ENCODE measurements at places on chromosomes 3 and 15. TPM values are rescaled to one million over a fixed set of nuclear protein-coding genes. Genes with fewer than 3 reads are reported as not detected.

The CRABP1 gene
- total RNA-seq, result not detected

The SENP7 gene
- 47.6 TPM for total RNA-seq

The CDCP1 gene
- 7.1 TPM for total RNA-seq

The CAND2 gene
- 0.97 TPM for total RNA-seq

The STRC gene
- total RNA-seq, result 2.1 TPM

The TNFAIP8L3 gene
- total RNA-seq, result 0.17 TPM

The BSN gene
- total RNA-seq, result 0.08 TPM

The CCDC174 gene
- total RNA-seq, result 28.3 TPM

The STAC gene
- not detected for total RNA-seq

The MUC20 gene
- total RNA-seq, result 3.0 TPM

The EPM2AIP1 gene
- 26.8 TPM for total RNA-seq

The TRMT10C gene
- 22.8 TPM for total RNA-seq

The CPEB1 gene
- total RNA-seq, result 0.74 TPM

The SIN3A gene
- total RNA-seq, result 113 TPM

The LRRC31 gene
- not detected for total RNA-seq

The IL12A gene
- total RNA-seq, result 0.19 TPM

The COL6A5 gene
- not detected for total RNA-seq

The STAB1 gene
- 10.5 TPM for total RNA-seq

The RBMS3 gene
- 0.58 TPM for total RNA-seq

The NOX5 gene
- total RNA-seq, result not detected

The TM4SF18 gene
- total RNA-seq, result not detected

The GOLGA8K gene
- total RNA-seq, result 2.0 TPM

The RASGRF1 gene
- not detected for total RNA-seq

The SCAMP2 gene
- total RNA-seq, result 103 TPM

The GASK1A gene
- not detected for total RNA-seq

The ACSBG1 gene
- total RNA-seq, result 0.25 TPM

The DAZL gene
- not detected for total RNA-seq

The ZBTB47 gene
- 1.1 TPM for total RNA-seq

The LMAN1L gene
- 0.36 TPM for total RNA-seq

The SAMD7 gene
- not detected for total RNA-seq

The GOLGA6A gene
- total RNA-seq, result not detected

The IL20RB gene
- total RNA-seq, result 1.3 TPM

The OR5K2 gene
- not detected for total RNA-seq

The EXD1 gene
- not detected for total RNA-seq

The PEX11A gene
- 3.7 TPM for total RNA-seq

The CCR8 gene
- 1.1 TPM for total RNA-seq

The GPR171 gene
- 142 TPM for total RNA-seq

The BCL2A1 gene
- total RNA-seq, result 33.6 TPM

The SLC28A1 gene
- not detected for total RNA-seq

The AGBL1 gene
- total RNA-seq, result not detected

All from activated naive CD8-positive, alpha-beta T cell treated with anti-CD3 and anti-CD28 coated beads, Interleukin-2, amount 10 ng/mL, durations not matched to agents 7 days and 5 days (primary cell).